ENCODE measurements at places on chromosomes 13 and 19.

GRCh38 chr13:45226024-45226423 is 25.2 kb upstream of the KCTD4 start:
- no peak for DNase-seq

DNA sequence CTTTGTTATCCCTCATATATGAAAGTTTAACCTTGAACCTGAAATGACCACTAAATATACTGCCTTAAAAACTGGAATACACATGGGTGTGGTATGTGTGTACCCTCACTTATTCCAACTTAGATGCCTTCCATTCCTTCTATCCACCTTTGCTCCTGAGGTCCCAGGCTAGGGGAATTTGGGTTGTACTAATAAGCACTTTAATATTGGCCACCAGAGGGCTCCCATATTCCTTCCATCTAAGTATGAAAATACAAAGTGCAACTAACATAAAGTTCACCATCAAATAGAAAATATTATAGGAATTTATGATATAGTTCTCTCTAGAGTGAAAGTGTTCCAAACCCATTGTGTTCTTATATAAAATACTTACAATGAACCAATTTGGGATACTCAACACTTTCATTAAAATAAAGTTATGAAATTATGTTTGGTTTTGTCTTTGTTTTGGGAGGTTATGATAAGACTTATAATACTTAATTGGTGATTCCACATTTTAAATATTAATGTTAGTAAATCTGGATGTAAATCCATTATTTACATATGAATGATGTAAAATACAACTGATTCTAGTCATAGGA is 62.3 kb downstream of the ITGBL1 start:
- DNase-seq: peak; percentile 69

DNA sequence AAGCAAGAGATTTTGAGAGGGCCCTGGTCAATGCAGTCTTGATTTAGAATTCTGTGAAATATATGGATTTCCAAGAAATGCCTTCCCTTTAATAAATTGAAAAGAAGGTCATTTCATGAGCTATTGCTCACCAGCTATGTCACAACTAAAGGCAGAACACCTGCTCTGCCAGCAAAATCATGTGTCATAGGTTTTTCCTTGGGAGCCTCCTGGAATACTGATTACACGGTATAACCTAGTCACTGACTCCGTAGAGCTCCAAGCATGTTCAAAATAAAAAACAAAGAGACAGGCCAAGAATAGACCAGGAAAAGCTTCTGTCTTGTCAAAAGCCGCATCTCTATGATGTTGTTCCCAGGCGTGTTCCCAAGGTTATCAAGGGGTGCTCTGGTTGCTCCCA is 45.5 kb downstream of the HSPH1 start:
- DNase-seq: no peak

DNA sequence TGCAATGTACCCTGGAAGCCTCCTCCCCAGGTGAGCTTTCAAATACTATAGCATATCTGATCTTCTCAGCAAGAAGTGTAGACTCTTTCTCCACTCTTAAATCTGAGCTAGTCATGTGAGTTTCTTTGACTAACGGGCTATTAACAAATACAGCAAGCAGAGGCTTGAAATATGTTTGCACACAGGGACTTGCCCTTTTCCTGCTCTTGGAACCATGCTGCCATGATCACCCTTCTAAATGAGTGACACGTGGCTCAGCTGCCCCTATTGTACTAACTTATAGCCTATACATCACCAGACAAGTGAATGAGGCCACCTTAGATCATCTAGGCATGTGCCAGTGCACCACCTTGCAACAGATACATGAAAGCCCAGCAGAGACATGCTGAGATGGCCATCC is 13.3 kb upstream of the SUCLA2 start:
- no peak for DNase-seq

Data from hematopoietic multipotent progenitor cell treated with erythropoietin and hydrocortisone succinate and interleukin-3 and kit ligand, for 15 days (in vitro differentiated cells).